ENCODE measurements at places on chromosomes 16 and 17. TPM values are rescaled to one million over a fixed set of nuclear protein-coding genes. Genes with fewer than 3 reads are reported as not detected.

DNA sequence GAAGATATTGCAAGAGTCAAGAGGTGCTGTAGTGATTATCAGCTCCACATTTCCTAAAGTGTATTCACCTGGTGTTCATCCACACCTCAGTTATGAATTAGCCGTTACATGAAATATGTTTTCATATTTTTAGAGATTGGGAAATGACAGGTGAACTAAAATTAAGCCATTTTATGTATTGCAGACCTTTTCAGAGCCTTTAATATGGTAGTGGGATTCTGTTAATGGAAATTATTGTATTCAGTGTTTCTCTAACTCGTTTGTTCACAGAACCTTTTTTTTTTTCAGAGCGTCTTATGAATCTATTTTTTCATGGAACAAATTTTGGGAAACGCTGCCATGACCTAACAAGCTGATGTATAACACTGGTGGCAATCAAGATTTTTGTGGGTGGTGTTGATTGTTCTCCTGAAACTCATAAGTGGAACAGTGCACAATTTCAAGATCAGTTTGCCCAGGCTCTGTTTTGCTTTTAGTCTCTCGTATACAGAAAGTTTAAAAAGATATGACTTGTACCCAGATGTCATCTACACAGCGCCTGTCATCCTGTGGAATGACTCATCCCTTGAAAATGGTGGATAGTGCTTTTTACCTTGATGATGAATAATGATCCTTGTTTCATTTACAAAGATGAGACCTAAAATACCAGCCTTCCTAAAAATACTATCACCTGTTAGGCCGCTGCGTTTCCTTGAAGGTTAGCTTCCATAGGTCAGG, 88.8 kb downstream of the ARHGAP44 start:
- no peak for DNase-seq

GRCh38 chr16:67246081-67246755, 1.1 kb downstream of the FHOD1 start:
- peak; percentile 76 for DNase-seq

DYNLRB2 gene
- total RNA-seq: not detected

MPP2 gene
- total RNA-seq: 1.8 TPM
